ENCODE measurements at places on chromosomes 12 and 14. TPM values are rescaled to one million over a fixed set of nuclear protein-coding genes. Genes with fewer than 3 reads are reported as not detected.

TSPAN9 gene
- total RNA-seq, result 125 TPM

ALDH1L2 gene
- 1.2 TPM for total RNA-seq

ALDH2 gene
- total RNA-seq, result 76.6 TPM

ABCD2 gene
- total RNA-seq, result not detected

GPRC5D gene
- total RNA-seq, result not detected

FAM90A1 gene
- not detected for total RNA-seq

CCDC60 gene
- total RNA-seq, result not detected

NTS gene
- total RNA-seq, result 6.1 TPM

IAPP gene
- total RNA-seq, result not detected

TPH2 gene
- not detected for total RNA-seq

TAS2R8 gene
- not detected for total RNA-seq

RPS6KA5 gene
- 6.1 TPM for total RNA-seq

PYGL gene
- 99.6 TPM for total RNA-seq

PTPRQ gene
- under 0.01 TPM for total RNA-seq

CELA1 gene
- total RNA-seq, result not detected

KRT74 gene
- not detected for total RNA-seq

RACGAP1 gene
- 19.9 TPM for total RNA-seq

CARMIL3 gene
- total RNA-seq, result 0.05 TPM

PMEL gene
- total RNA-seq, result 1.5 TPM

SHMT2 gene
- 140 TPM for total RNA-seq

All from dermis blood vessel endothelial cell (primary cell).